ENCODE measurements at places on chromosomes 11 and 22.

- DNase-seq = no peak
These were observed 11.4 kb downstream of the ALG12 start for GRCh38 chr22:49906799-49907290.

DNA sequence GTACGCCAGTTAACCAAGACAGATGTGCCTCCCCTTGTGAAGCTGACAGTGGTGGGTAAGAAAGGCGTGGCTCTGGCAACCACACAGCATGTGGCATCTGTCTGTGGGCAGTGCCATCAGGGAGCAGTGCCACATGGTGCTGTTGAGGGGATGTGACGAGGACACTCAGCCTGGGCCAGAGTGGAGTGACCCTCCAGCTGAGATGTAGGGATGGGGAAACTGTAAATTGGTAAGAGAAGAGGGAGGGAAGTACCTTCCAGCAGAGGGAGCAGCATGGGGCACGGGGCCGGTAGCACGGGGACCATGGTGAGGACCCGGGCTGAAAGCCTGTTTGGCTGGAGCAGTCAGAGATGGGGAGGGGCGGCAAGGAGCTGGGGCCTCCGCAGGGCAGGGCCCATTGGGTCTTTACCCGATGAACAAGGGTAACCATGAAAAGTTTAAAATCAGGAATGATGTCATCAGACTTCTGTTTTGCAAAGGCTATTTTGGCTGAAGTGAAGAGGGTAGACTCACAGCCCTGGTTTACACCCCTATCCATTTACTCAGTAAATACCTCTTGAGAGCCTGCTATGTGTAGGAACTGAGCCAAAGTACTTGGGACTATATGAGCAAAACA lies 10.4 kb downstream of the TMPRSS6 start:
- DNase-seq = no peak

GRCh38 chr11:119374632-119375336 lies 6.7 kb downstream of the USP2 start:
- no peak for DNase-seq

- no peak for DNase-seq
These were observed 874.4 kb upstream of the TENM4 start for GRCh38 chr11:80315200-80315599.

- DNase-seq = no peak
These were observed 21.4 kb upstream of the TUB start for GRCh38 chr11:8059571-8060011.

- no peak for DNase-seq
These were observed 52.7 kb downstream of the LINC01488 start for GRCh38 chr11:69534166-69534530.

All from stimulated activated CD8-positive, alpha-beta memory T cell treated with anti-CD3 and anti-CD28 coated beads, Interleukin-7, amount 100 ng/mL, for 1 hour (primary cell).